Activated naive CD4-positive, alpha-beta T cell treated with anti-CD3 and anti-CD28 coated beads, Interleukin-2, amount 50 U/mL, for 72 hours (primary cell): ENCODE measurements at places on chromosomes 12 and 14. TPM values are rescaled to one million over a fixed set of nuclear protein-coding genes. Genes with fewer than 3 reads are reported as not detected.

The LIN7A gene
- not detected for total RNA-seq

The TSHR gene
- total RNA-seq: not detected

The MYL2 gene
- total RNA-seq: not detected

The FAM181A gene
- not detected for total RNA-seq

The SCNN1A gene
- 2.8 TPM for total RNA-seq

The CIPC gene
- total RNA-seq: 9.6 TPM

The TRHDE gene
- not detected for total RNA-seq

The EIF2B1 gene
- 70.9 TPM for total RNA-seq

The KITLG gene
- not detected for total RNA-seq

The NID2 gene
- not detected for total RNA-seq

DNA sequence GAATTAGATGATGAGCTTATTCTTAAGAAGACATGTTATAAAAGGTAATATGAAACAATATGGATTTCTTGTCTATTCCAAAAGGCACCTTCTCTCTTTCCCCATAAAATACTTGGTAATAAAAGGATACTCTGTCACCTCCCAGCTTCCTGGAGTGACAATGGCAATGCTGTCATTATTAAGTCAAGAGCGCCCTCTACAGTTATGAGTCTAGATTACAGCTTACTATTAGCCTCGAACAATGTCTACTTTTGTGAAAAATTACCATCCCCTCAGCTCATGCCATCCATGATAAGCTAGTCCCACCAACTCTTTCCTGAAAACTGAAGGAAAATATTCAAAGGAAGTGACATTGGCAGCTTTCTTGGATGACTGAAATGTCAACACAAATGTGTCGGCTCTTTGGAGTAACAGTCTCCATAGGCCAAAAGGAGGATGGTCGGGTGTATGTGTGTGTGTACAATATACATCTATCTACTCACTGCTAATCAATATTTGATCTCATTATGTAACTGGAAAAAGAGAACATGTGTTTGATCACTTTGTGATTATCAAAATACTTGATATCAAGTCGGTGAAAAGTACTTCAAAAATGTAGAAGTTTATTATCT lies 48.7 kb upstream of the CDKN3 start:
- DNase-seq: no peak

- DNase-seq: no peak
Observed at GRCh38 chr14:38363217-38363616, 107.3 kb upstream of the CLEC14A start.

GRCh38 chr12:12126551-12126950 lies 55.8 kb downstream of the BCL2L14 start:
- no peak for DNase-seq

- DNase-seq: no peak
Observed at GRCh38 chr14:65103150-65103760, 938 bp upstream of the MAX start.

DNA sequence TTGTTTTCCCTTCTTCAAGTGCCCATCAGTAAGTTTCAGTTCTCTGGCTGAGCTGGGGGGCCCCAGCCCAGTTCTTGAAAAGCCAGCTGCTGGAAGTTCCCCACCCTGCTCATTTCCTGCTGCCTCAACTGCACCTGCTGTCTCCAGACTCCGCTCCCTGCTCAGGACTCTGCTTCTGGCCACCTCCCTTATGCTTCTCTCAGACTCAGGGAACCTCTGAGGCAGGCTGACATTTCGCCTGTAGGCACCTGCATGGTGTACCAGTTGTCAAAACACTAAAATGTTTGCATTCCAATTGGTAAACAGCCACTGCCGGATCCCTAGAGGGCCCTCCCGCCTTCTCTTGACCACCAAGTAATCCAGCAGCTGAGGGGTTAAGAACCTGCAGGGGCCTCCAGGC lies 136.5 kb upstream of the VRK1 start:
- DNase-seq: no peak

GRCh38 chr12:108214486-108214885 lies 85.4 kb downstream of the WSCD2 start:
- DNase-seq: no peak

DNA sequence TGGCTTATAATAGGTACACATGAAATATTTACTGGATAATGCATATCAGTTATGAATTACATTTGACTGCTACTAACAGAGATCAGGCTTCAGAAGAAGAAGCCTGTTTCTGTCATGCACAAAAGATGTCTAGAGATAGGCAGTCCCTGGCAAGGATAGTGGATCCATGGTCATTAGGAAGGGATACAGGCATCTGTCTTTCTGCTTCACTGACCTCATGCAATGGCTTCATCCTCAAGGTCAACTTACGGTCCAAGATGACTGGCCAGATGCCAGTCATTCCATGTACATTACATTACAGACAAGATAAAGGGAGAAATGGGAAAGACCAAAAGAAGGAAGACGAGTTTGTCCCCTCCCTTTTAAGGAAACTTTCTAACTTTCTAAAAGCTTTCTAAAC lies 94.0 kb downstream of the NUAK1 start:
- no peak for DNase-seq

- DNase-seq: no peak
Observed at GRCh38 chr14:99688629-99689028, 4.5 kb downstream of the CYP46A1 start.

- DNase-seq: no peak
Observed at GRCh38 chr14:85528897-85529631, 880 bp upstream of the FLRT2 start.

DNA sequence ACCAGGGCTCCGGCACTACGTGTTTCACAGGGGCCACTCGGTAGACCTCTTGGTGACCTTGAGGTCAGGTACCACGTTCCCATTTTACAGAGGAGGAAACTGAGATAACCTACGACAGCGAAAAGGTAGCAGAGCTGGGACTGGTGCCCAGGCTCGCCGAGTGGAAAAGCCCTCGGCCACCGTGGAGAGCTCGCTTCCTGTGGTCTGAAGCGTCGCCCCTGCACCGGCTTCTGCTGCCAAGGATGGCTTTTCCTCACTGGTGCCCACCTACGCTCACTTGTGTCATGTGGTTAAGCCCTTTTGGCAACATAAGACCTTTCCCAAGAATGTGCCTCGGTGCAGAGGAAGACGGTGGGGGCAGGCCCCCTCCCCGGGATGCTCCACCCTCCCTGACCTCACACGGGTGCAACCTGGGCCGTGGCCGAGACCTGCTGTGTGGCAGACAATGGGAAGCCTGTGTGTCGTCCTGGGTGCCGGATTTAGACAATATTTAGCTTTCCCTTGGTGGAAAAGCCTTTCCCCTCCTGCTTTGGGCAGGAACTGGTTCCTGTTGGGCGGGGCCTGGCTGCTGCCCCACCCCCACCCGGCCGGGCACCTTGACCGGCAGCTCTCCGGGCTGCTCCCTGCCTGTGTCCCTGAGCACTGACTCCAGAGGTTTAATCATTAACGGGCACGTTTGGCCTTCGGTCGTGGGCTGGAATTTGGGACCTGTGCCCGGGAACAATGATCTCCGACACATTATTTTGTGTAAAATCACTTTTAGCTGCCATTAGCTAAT lies 32.4 kb upstream of the PPP1R13B start:
- peak; percentile 17 for DNase-seq

- DNase-seq: no peak
Observed at GRCh38 chr12:116090516-116090915, 187.0 kb downstream of the MED13L start.

GRCh38 chr12:55823419-55823818 lies 5.6 kb downstream of the ORMDL2 start:
- DNase-seq: no peak

DNA sequence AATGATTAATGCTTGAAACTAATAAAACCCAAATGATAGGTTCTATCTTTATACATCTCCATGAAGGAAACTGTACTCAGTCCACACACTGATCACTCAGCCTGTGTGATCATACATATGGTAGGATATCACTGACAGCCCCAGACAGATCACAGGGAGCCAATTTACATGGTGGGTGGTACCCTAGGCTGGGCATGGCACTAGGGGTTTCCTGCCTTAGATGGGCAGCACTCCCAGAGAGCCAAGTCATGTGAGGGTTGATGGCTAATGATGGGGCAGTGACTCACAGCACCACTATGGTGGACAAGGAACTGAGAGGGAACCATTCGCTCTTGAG lies 89.6 kb upstream of the PTPRR start:
- no peak for DNase-seq

DNA sequence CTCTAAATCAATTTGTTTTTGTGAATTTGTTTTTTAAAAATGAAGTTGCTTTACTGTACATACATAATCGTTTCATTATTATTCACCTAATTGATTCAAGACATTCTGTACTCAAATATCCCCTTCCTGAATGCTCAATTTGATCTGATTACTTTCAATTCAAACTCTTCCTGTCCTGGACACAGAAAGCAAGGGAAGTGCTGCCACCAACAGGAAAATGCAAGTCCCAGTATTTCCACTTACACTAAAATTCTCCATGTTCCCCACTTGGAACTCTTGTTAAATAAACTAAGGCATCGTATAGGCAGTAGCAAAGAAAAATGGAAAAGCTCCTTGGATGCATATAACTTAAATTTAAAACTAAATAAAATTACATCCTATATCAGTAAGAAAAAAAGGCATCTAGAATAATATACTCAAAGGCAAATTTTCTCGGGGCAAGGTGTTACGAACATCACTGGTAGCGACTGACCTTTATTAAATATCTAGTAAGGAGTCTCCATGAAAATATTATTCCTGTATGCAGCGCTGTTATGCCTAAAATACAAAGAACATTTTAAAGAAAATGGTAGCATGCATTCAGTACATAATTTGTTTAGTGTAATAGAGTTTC lies 72.0 kb upstream of the DBX2 start:
- no peak for DNase-seq

- no peak for DNase-seq
Observed at GRCh38 chr12:68918960-68919359, 14.0 kb downstream of the CPM start.

DNA sequence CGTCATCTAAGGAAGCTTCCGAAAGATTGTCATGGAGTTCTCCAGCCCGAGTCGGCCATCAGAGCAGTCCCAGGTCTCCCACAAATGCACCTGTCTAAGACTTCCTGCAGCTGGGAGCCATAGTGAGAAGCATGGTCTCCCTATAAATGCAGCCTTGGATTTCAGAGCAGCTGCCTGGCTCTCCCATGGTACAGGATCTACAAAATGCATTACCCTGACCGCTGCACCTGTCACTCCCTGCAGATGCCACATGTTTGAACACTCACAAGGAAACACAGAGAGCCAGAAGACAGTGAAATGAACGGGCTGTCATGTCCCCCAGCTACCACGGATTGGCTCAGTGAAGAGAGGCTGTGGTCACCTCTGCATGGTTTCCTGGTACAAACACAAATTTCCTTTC lies 702.7 kb downstream of the MED13L start:
- DNase-seq: no peak

- DNase-seq: no peak
Observed at GRCh38 chr12:129550353-129550752, 353.5 kb downstream of the TMEM132D start.

DNA sequence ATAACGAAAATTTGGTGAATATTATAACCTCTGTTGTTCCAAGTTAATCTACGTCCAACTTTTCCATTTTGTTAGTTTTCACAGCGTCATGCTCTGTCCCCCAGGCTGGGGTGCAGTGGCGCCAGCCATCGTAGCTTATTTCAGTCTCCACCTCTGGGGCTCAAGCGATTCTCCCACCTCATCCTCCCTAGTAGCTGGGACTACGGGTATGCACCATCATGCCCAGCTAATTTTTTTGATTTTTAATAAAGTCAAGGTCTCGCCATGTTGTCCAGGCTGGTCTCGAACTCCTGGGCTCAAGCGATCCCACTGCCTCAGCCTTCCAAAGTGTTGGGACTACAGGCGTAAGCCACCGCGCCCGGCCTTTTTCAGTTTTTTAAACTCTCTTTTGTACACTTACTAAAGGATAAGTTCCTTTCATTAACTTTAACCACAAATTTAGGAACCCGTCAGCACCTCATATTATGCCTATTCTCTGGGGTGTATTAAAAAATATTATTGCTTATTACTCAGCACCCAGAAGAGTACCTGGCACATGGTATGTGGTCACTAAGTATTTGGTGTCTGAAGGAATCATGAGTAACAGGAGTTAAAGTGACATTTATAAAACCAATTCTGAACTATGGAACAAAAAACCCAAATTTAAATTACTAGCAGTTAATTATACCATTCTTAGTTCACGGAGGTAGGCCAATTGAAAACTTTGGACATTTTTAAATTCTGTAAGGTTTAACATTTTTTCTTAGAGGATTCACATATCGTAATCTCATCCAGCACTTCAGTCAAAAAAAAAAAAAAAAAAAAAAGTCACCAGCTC lies 925 bp upstream of the MIPOL1 start:
- no peak for DNase-seq

GRCh38 chr12:593396-594270 lies 69.6 kb downstream of the NINJ2 start:
- no peak for DNase-seq

DNA sequence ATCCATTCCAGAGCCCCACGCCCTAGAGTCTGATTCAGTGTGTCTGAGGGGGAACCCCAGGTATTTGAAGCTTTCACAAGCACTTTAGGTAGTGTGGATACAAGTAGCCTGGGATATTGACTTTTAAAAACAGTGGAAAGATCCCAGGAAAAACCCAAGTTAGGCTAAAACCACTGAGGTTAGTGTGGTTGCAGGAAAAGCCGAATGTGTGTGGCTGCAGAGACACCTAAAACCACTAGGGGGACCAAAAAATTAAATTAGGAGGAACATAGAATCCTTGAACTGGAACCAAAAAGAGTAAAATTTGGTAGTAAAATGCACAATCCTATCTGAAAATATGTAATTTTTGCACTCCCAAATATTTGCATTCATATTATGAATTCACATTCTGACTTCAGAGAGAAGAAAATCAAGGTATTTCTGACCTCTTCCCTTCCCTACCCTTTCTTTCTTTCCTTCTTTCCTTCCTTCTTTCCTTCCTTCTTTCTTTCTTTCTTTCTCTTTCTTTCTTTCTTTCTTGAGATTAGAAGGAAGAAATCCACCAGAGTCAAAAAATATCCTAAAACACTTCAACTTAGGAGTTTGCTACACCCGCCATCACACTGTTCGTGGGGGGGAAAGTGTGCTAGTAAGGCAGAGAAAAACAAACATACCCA lies 37.8 kb downstream of the SLCO1A2 start:
- no peak for DNase-seq

GRCh38 chr12:113911971-113912759 lies 54.0 kb downstream of the RBM19 start:
- no peak for DNase-seq

- DNase-seq: no peak
Observed at GRCh38 chr12:41011939-41012338, 176.2 kb upstream of the PDZRN4 start.

DNA sequence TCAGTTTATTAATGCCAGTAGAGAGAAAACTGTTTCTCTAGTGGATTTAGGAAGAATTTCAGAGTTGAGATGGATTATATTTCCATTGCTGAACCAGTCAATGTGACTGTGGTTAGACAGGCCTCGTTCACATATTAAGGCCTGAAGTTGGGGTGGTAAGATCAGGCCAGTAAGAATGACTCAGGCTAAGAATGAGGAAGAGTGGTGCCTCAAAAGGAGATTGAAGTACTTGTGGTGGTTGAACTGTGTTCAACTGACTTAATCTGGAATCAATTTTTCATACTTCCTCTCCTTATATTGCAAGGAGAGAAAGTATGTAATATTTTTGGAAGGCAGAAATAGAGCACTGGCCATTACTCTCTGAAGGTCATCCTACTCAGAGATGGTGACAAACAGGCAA lies 37.8 kb upstream of the ATF7IP start:
- DNase-seq: no peak
